NCI-H1417 treated with DMSO at 0.1 percent for 48 hours (cell line): ENCODE measurements at places on chromosomes 12 and 14.

- DNase-seq = no peak
These were observed 125.7 kb upstream of the DDHD1 start for GRCh38 chr14:53278602-53279506.

DNA sequence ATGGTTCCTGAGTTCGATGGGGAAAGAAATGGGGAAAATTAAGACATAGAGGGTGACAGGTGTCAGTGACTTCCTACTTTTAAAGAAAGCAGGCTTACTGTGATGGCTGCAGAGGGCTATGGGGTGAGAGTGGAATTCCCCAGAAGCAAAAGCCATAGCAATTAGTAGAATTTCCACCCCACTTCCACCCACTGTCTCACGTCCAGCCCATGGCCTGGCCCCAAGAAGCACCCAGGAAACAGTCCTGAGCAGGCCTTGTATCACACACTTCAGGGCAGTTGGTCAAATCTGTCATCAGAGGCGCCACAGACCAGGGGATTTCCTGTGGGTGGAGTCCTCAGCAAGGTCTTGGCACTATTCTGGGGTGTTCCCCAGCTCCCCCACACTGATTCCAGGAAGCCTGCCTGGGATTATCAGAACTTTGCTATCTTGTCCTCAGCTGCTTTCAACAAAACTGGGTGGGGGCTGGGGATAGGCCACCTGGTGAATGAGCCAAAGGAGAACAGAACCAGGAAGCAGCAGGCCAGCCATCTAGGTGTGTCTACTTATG, 120.1 kb upstream of the CCND2 start:
- DNase-seq = no peak

- DNase-seq = no peak
These were observed 1.8 kb upstream of the NAB2 start for GRCh38 chr12:57087010-57087690.

DNA sequence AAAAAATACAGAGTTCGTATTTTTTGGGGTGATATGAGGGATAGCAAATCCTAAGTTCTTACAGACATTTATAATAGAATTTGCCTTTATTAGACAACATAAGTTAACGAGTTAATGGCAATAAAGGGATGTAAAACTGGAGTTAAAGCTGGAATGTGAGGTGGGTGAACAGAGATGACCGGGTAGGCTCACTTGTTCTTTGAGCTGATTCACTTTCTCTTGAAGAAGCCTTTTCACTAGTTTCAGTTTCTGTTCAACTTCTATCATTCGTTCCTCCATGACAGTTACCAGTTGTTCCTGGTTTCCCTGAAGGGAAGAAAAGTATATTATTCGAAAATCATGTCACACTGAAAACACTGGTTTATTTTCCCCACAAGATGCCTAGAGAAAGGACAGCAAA, 57.7 kb upstream of the SAV1 start:
- no peak for DNase-seq

GRCh38 chr12:31860401-31860800, 98.8 kb upstream of the RESF1 start:
- DNase-seq = no peak

DNA sequence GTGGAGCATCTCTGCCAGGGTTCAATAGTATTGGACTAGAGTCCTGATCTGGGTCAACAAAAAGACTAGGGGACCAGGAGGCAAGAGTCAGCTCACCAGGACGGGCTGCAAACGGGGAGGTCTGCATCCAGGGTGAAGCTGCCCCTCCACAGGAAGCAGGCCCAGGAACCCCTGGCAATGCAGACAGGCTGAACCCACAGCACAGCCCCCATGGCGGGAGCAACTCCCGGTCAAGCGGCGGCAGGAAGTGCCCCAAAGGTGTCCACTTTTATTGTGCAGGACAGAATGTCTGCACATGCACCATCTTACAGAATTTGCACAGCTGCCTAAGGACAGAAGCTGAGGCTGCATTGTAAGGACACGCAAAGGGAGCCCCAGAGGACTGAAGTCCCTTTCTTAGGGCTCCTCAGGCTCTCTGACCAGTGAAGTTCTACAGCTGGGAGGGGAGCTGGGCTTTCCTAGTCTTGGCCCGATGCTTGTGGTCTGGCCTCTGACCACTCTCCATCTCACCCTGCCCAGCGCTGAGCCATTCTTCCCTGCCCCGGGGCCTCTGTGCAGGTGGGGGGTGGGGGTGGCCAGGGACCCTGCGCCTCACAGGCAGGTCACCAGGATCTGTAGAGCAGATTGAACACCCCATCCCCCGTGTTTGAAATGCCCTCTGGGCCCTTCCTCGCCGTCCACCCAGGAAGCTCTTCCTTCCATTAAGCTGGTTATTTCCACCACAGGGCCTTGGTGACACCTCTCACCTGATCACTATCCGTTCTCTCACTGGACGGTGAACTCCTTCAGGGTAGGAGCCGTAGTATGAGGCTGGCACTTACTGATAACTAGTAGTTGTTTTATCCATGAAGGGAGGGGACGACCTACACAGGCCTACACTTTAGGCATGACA, 75.9 kb downstream of the NINJ2 start:
- DNase-seq = no peak

GRCh38 chr12:12121061-12121460, 50.3 kb downstream of the BCL2L14 start:
- no peak for DNase-seq

DNA sequence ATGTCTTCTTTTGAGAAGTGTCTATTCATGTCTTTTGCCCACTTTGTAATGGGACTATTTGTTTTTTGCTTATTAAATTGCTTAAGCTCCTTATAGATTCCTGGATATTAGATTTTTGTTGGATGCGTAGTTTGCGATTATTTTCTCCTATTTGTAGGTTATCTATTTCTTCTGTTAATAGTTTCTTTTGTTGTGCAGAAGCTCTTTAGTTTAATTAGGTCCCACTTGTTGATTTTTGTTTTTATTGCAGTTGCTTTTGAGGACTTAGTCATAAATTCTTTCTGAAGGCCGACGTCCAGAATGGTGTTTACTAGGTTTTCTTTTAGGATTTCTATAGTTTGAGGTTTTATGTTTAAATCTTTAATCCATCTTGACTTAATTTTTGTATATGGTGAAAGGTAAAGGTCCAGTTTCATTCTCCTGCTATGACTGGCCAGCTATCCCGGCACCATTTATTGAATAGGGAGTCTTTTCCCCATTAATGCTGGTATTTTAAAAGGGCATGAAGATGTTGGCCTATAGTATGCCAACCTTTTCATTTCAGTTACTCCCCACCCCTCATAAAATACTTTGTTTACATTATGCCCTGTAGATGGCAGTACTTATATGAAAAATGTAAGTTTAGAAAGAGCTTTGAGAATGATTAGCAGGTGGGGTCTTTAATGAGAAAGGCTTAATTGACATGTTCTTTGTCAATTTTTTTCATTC, 62.9 kb upstream of the PSMA6 start:
- no peak for DNase-seq

- no peak for DNase-seq
These were observed 962.8 kb downstream of the GALC start for GRCh38 chr14:87030197-87030596.

DNA sequence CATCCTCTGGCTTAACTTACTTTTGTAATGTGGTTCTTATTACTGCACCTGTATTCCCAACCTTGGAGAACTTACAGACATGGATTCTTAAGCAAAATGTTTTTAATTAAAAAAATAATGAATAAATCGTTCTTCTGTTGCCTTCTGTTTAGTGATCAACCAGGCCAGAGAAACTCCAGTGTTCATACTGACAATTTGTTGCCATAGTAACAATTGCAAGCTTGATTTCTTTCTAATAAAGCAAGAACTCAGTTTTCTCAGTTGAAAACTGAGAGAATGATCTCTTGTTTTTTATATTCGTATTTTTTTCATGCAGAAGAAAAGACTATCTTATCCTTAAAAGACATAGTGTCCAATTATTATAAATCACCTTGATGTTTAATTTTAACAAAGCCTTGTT, 106.5 kb upstream of the LMNTD1 start:
- no peak for DNase-seq
